Fibroblast of skin of right biceps (primary cell): ENCODE measurements at places on chromosomes 13 and 19.

DNA sequence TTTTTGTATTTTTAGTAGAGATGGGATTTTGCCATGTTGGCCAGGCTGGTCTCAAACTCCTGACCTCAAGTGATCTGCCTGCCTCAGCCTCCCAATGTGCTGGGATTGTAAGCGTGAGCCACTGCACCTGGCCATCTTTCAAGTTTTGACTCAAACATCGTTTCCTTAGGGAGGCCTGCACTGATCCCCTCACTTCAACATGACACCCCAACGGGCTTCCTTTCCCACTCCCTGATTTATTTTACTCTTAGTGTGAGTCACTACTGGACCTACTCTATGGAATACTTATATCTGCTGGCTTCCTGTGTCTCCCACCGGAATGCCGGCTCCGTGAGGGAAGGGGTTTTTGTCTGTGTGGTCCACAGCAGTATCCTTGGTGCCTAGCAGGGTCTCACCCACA lies 4.5 kb upstream of the ADAMTS10 start:
- peak; percentile 65 for DNase-seq

DNA sequence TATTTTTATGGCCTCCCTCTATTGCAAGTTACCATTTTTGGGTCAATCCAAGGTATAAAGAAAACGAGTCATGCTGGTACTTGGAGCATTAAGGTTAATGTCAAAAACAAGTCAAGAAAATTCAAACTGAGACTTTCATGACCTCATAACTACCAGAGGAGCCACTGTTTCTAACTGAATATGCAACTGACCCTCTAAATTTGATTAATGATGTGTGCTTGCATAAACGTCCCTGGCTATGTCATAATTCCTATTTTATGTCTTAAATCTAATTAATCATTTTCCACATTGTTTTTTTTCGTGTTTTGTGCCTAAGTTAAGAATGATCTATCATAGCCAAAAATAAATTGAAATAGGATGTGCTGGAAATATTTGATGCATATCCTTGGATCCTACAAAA lies 396.7 kb upstream of the GPC6 start:
- DNase-seq: no peak

DNA sequence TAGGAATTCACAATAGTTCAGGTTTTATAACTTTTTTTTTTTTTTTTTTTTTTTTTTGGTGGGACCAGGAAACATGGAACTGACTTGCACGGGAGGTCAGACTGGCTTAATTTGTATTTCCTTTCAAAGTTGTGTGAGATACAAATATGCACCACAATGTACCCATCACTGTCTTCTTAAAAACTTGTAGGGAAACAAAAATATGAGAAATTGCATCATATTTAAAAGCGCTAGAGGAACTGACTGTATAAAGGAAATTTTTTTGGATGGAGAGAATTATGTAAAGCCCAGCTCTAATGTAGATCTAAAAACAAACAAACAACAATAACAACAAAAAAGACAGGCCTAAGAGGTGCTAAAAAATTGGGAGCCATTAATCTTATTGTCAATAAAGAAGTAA lies 246.5 kb downstream of the DCT start:
- no peak for DNase-seq

- DNase-seq: no peak
Observed at GRCh38 chr19:47155148-47155547, 24.5 kb downstream of the SAE1 start.

- no peak for DNase-seq
Observed at GRCh38 chr19:13699786-13700185, 64.5 kb upstream of the MRI1 start.
